ENCODE measurements at places on chromosomes 12 and 14. TPM values are rescaled to one million over a fixed set of nuclear protein-coding genes. Genes with fewer than 3 reads are reported as not detected.

DNA sequence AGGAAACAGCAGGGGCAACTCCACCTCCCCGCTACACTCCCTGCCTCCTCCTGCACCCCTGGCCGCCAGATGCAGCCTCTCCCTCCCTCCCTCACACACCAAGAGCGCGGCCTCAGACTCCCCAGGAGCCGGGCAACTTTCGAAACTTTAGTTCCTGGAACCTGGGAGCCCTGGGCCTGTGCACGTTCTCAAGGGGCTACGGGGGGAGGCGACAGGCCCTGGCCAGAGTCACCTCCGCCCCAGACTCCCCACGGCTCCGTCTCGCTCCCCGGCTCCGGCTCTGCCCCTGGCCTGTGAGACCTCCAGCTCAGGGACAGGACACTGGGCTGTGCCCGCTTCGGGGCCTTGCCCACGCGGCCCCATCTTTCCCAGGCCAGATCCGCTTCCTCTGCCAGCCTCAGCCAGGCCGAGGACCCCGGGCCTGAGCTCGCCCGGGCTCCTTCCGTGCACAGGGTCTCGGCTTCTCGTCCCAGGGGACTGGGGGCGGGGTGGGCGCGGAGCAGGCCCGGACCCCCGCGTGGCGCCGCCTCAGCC, 5.5 kb downstream of the AMN start:
- DNase-seq, result no peak

- no peak for DNase-seq
Measured at GRCh38 chr12:127214186-127214585, 1052.8 kb upstream of the TMEM132C start.

DNA sequence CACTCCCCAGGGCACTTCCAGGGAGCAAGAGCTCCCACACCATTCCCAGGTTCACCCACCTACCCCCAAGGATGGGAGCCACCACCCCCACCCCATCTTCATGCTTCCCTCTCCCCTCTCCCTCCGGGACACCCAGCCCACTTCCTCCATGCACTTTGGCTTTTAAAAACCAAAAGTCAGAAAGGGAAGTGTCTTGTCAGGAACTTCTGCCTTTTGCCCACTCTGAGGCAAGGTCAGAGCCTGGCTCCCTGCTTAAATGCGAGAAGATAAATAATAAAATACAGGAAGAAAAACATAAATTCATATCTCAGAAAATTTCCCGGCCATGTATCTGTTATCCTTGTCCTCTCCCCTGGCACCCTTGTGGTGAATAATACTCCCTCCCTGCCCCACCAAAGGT, 81.6 kb downstream of the PTGER2 start:
- no peak for DNase-seq

GRCh38 chr12:131494741-131495524, 216.0 kb upstream of the SFSWAP start:
- DNase-seq, result no peak

DNA sequence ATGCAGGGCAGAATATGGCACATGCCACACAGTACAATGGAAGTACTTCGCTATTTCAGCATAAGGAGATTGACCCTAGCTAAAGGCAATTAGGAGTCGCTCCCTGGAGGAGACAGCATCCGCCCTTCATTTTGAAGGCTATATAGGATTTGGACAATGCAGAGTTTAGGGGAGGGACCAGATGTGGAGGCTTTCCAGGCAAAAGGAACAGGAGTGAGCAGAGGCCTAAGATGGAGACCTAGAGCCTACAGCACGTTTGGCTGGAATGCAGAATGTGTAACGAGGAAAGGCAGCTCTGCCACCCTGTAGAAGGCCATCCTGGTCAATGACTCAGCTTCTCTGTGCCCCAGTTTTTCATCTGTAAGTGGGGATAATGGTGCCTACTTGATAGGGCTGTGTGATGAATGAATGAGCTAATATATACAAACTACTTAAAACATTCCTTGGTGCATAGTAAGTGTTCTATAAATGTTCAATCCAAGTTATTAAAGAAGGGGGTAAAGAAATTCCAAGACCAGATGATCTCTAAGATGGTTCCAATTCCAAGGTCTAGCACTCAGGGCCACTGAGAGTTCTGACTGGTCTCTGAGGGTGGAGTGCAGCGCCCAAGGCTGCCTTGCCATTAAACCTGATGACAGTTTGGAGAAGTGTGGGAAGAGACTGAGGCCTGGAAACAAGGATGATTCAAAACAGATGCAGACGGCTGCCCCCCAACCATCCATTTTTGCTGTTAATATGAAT, 54.3 kb upstream of the FRMD6 start:
- DNase-seq, result no peak

LALBA gene
- not detected for total RNA-seq

DNA sequence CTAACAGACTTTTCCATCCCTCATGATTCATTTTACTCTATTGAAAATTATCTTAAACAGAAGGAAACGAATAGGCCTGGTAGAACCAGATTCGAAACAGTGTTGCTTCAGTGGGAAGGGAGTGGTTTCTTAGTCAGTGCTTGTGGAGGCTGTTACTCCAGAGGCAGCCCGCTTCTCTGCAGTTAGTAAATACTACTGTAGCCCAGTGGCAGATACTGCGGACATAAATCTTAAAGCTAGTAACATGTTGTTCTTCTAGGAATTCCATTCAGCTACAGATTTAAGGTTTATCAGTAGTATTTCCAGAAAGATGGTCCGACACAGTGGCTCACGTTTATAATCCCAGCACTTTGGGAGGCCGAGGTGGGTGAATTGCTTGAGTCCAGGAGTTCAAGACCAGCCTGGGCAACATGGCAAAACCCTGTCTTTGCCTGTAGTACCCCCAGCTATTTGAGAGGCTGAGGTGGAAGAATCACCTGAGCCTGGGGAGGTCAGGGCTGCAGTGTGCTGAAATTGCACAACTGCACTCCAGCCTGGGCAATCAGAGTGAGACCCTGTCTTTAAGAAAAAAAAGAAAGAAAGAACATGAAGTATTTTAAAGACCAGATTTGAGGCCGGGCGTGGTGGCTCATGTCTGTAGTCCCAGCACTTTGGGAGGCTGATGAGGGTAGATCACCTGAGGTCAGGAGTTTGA, 45.9 kb downstream of the DIP2B start:
- DNase-seq, result no peak

LTBP2 gene
- 141 TPM for total RNA-seq

- no peak for DNase-seq
Measured at GRCh38 chr12:108777156-108777555, 45.8 kb upstream of the CORO1C start.

GRCh38 chr12:45464699-45465098, 248.8 kb downstream of the ANO6 start:
- DNase-seq, result no peak

CD163 gene
- 705 TPM for total RNA-seq
